Foreskin fibroblast (primary cell): ENCODE measurements at places on chromosomes 1 and 21.

- no peak for DNase-seq
These were observed 152.2 kb downstream of the PEX14 start for GRCh38 chr1:10626791-10627410.

DNA sequence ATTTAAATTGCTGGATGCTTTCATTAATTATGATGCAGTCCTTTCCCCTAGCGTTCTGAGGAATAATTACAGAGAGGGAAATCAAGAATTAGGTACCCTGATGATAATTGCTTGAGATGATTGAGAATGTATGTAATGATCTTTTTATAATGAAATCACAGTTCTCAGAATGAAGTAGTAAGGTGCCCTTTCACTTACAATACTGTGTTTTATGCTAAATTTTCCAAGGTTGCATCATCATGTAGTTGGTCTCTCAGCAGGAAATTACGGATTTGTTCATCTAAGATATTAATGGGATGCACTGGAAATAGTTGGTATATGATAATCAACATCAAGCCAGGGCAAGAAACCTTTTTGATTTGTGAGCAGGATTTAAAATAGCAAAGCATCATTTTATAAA lies 34.1 kb downstream of the AGT start:
- DNase-seq = no peak

DNA sequence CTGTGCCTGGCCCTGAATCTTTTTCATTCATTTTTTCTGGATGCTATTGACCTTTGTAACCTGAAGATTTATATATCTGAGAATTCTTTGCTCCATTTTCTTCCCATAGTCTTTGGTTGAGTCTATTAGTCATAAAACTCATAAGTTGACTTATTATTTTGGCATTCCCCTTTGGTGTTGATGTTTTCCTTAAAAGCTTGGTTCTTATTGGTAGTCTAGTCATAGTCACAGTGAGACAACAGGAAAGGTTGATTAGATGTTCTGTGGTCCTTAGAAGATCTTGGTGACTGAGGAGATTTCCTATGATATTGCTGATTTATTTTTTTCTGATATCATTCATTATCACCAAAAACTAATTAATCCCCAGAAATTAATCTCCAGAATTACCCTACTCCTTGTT lies 86.2 kb downstream of the PTPRC start:
- DNase-seq = peak; percentile 8

DNA sequence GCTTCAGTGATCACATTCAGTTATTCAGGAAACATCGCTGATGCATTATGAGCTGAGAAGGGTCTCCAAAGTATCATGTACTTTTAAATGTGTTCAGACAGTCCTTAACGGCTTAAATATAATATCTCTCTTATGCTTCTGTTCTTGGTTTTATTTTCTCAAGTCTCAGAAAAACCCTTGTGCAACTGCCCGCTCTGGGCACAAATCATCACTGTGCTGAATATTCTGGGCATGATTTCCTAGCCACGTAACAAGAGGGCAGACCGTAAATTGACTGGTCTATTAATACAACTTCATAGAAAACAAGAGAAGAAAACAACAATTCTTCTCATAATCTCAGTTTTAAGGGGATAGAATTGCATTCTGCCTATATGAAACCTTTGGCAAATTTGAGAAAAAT lies 96.5 kb upstream of the EXO1 start:
- no peak for DNase-seq

DNA sequence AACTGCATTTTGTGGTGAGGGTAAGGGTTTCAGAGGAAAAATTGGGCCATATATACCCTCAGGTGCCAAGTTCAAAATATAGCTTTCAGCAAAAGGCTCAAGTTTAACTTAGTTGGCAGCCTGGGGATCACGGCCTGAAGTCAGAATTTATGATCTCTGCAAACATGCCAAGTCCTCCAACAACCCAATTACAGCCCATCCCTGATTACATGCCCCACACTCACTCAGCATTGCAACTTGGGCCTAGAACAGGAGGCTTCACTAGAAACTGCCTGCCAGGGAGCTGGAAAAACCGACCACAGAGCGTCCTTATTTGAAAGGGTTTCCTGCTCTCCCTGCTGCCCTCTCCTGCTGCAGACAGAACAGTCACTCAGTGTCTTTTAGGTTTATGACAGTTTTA lies 12.4 kb downstream of the FYB2 start:
- DNase-seq = peak; percentile 15

DNA sequence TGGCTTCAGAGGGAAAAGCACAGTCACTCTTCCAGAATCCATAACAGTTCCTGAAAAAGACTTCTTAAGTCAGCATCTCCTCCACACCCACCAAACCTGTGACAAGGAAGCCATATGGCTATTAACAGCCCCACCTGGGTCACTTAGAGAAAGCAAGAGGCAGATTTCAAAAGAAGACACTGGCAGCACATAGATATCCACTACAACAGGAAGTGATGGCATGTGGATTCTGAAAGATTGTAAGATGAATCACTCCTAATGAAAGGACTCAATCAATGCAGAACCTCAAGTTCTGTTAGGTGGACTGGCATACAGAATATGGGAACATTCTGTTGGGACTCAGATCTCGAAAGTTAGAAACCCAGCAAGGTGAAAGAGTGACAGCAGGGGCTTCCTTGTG lies 365.9 kb downstream of the TGFB2 start:
- no peak for DNase-seq

DNA sequence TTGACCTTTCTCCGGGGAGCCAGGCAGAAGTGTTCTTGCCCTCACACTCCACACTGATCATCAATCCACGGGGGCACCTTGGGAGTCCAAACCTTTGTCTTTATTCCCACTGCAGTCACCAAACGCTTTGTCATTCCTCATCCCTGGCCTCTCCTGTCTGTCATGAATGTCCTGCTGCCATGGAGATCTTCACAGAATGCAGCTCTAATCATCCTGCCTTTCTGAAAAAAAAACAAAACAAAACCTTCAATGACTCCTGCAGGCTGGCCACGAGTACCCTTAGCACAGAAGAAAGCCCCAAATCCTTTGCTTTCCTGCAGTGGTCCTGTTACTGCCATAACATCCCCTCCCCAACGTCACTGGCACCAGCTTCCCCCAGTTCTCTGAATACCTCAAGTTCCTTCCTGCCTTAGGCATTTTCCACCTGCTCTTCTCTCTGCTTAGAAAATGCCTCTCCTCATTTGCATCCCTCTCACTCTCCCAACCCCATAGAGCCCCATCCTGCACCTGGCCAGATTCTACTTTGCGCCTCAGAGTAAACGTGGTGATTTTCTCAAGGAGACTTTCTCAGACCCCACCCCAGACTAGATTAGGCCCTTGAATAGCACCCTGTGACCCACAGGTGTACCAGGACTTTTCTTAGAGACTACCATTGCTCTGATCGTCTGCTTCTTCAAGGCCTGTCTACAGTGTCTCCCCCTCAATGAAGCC lies 131.2 kb downstream of the AK5 start:
- no peak for DNase-seq

- DNase-seq = no peak
These were observed 10.4 kb upstream of the CDK18 start for GRCh38 chr1:205494115-205494514.

GRCh38 chr1:181119093-181119989 lies 30.8 kb downstream of the IER5 start:
- peak; percentile 57 for DNase-seq

DNA sequence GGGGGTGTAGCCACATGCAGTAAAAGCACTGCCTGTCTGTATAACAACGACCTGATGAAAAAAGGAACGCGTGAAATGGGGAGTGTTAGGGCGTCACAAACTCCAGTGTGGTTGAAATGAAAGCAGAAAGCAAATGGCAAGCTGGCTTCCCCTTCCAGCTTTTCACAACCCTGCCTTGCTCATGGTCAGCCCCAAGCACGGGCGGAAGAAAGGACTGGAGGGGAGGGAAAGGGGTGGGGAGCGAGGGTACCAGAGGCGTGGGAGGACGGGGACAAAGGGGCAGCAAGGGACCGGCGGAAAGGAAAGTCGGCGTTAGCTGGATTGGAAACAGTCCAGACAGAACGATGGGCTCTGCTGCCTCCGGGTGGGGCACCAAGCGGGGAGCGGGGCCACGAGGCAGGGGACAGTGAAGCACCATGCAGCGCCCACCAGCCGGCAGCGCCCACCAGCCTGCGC lies 9.6 kb downstream of the VPS26C start:
- DNase-seq = no peak

DNA sequence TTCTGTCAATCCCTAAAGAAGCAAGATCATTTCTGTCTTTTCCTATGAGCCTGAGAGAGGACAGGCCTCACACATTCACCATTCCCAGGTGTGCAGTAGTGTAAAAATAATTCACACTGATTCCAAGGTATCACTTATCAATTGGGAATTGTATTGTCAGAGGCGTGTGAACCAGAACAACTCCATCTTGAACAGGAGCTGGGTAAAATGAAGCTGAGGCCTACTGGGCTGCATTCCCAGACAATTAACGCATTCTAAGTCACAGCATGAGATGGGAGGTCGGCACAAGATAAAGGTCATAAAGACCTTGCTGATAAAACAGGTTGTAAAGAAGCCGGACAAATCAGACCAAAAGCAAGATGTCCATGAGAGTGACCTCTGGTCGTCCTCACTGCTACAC lies 239.2 kb downstream of the SMYD3 start:
- no peak for DNase-seq
